ENCODE measurements at places on chromosomes 7 and 10.

DNA sequence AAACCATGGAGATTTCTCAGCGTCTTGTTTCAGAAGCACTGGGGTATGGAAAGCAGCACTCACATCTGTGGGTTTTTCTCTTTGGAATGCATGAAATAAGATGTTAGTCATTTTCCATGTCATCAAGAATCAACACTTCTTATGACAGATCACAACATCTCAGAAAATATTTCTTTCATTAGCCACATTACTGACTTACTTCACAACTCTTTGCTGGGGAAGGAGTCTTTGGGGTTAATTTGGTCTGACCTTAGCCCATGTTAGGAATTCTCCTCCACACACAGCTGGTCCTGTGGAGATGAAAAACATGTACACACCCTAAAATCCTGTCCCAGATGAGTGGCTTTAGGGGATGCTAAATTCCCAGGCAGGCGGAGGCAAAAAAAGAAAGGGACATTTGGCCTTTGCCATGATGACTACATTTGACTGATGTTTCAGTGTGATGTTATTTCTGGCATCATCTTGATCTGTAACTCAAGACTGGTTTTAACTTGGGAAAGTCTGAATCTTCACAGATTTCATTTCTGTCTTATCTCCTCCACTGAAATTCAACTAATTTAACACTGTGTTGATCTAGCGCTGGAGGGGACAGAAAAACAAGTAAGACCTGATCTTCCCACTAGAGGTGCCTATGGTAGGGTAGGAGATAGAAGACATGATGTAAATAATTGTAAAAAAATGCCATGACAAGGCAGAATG lies 363.2 kb downstream of the PRPF18 start:
- no peak for DNase-seq

DNA sequence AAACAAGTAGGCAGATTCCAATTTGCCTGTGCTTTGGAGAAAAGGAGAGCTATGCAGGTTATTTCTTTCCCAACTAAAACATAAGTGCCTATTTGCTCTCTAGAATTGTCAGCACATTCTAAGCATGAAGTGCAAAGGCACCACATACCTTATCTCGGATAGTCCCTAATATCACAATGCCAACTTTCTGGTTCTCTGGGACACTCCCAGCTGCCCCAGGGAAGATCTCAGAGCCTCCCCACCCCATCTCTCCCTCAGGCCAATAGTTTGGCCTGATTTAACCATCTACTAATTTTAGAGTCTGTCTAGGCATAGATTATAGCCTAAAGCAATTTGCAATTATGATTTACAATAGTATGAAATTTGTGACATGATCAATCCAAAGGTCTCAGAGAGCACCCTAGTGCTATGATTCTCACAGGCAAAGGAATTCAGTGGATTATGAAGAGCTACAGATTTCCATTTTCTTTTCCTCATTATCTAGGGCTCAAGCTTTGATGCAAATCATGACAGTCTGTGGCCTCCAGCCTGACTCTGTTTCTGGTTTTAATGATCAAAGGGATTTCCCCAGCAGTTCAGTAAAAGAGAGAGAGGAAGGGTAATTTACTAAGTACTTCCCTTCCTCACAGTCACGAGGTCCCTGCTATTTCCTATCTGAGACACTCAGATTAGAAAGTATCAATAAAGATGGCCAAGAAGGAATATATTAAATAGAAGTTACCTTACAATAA lies 29.0 kb upstream of the IL6 start:
- no peak for DNase-seq

- no peak for DNase-seq
Measured at GRCh38 chr10:16814012-16814411, 3.2 kb downstream of the RSU1 start.

DNA sequence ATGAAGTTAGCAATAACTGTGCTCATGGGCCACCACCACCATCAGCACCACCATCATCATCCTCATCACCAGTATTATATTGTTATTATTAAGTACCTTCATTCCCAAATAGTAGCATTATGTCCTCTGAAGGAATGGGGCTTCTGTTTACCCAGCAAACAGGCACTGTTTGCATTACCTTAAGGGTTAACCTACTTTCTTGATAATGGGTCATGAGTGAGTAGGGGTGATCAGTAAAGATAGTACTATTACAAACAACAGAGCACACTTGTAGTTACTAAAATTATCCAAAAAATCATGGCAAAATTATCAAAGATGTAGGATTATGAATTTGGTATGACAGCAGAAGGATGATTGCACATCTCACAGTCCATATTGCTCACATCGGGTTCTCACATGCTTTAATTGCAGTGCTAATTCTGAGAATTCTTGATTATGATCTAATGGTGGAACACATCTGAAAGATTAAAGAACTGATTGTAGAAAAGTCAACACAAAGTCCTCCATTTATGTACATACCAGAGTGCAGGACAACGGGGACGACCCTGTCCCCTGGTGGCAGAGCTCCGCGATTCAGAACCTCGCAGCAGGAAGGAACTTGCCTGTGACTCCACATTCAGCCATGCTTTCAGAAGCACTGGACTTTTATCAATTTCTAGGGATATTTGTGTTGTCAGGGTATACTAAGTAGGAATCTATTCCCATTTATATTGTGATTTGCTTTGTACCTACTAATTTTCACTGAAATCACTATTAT lies 31.0 kb downstream of the PDE1C start:
- no peak for DNase-seq

DNA sequence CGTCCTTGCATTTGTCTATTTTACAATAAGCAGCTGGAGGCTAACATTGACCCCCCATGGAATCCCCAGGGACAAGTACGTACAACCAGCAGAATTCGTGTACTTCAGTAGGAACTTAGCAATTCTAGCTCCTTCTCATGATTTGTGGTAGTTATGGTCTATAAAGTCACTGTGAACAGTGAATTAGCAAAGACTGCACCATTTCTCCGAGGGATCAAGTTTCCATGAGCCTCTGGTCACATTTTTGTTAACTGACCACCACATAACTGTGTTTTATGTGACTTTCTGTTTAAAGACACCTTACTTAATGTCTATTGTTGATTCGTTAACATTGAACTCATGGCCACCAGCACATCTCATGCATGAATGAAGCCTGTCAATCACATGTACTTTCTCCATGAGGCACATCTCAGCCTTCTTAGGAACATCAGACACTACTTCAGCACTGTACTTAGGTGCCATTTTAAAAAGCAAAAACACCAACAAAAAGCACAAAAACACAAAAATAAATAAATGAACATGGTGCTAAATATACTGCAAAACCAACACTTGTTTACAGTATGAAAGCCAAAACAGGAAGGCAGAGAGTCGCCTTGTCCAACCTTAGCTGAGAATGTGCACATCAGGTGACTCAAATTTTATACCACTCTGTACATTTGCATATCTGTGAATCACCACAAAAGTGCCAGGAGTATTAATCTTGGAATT lies 9.0 kb upstream of the UCN3 start:
- DNase-seq, result no peak

GRCh38 chr10:31322647-31323046 lies 3.6 kb downstream of the ZEB1 start:
- no peak for DNase-seq

DNA sequence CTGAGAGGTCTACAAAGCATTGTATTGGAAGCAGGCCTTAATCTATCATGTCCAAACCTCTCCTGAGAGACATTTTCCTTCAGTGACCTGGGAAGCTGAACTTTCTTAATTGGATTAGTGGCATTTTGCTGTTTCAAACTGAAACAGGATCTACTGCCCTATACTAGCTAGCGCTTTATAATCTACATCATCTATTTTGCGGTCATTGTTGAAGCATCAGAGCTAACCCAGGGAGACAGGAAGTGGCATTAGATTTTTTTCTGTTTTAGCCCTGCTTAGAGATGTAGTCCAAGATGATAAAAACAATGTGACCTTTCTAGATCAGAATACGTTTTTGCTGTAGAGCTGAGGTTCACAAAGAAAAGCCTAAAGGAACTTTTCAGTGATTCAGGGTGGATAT lies 147.4 kb upstream of the AGR3 start:
- DNase-seq, result no peak

DNA sequence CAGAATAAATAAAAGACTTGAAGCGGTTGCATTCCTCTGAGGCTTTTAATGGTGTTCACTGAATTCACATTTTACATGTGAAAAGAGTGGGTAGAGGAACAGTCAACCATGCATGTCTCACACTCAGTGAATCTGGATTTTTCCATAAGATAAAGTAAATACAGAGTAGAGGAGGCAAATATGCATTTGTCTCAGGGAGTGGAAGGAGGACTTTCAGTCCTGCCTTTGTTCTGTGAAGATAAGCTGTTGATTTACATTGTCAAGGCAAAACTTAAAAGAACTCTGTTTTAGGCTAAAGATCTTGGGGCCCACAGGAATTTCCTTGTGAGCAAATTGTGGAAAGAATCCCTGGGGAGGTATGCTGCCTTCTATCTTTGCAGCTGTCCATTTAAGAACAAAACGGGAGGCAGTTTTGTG lies 825.3 kb upstream of the MBL2 start:
- DNase-seq, result no peak

GRCh38 chr7:30752979-30753378 lies 1.0 kb downstream of the INMT start:
- no peak for DNase-seq

- DNase-seq, result peak; percentile 28
Measured at GRCh38 chr10:92914478-92915325, 66.4 kb downstream of the EXOC6 start.

DNA sequence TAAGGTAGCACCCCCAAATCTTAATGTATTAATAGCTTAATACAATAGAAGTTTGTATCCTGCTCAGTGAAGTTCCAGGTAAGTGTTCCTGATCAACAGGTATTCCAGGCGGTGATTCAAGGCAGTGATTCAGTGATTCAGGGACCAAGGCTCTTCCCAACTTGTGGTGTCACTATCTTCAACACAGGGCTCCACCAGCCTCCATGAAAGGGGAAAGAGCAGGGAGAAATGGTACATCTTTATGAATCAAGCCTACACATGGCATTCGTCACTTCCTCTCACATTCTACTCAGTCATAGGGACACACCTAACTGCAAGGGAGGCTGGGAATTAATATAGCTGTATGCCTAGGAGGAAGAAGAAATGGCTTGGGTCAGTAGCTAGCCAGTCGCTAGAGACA lies 5.1 kb downstream of the GOLGA7B start:
- DNase-seq, result no peak

GRCh38 chr7:8597565-8597964 lies 164.2 kb downstream of the NXPH1 start:
- no peak for DNase-seq

GRCh38 chr7:151936207-151936606 lies 20.0 kb upstream of the GALNTL5 start:
- DNase-seq, result no peak

GRCh38 chr7:12949060-12949931 lies 261.9 kb downstream of the ARL4A start:
- no peak for DNase-seq

- no peak for DNase-seq
Measured at GRCh38 chr7:43636093-43636492, 53.2 kb downstream of the STK17A start.

DNA sequence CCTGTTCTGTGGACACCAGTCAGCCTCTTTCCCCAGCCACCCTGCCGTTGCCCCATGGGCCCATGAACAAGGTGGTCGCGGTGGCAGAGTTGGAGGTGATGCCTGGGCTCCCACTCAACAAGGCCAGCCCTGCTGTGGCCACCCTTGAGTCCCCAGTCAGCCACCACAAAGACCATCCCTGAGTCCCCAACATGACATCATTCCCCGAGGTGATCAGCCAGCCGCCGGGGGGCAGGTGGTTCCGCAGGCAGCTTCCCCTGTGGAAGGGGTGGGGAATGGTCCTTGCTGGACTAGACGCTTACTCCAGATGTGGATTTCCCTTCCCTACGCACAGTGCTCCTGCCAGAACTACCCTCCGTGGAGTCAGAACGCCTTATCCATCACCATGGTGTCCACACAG lies 271.7 kb downstream of the PTPRN2 start:
- no peak for DNase-seq

DNA sequence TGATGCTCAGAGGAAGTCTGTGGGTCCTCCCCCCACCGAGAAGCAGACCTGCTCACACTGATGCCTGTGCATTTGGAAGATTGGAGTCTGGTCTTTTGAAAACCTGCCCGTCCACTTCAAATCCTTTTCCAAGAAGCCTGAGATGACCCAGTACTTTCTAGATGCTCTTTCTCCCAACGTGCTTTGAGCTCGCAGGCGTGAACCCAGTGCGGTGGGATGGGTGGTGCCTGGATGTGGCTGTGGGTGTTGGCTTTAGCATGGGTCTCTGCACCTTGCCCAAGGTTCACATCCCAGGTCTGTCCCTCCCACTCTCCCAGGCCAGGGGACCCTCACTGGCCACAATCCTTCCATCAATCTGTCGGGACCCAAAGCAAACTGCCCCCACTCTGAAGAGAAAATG lies 170.2 kb downstream of the ADARB2 start:
- no peak for DNase-seq

GRCh38 chr10:92574548-92575261 lies 812 bp upstream of the IDE start:
- no peak for DNase-seq

DNA sequence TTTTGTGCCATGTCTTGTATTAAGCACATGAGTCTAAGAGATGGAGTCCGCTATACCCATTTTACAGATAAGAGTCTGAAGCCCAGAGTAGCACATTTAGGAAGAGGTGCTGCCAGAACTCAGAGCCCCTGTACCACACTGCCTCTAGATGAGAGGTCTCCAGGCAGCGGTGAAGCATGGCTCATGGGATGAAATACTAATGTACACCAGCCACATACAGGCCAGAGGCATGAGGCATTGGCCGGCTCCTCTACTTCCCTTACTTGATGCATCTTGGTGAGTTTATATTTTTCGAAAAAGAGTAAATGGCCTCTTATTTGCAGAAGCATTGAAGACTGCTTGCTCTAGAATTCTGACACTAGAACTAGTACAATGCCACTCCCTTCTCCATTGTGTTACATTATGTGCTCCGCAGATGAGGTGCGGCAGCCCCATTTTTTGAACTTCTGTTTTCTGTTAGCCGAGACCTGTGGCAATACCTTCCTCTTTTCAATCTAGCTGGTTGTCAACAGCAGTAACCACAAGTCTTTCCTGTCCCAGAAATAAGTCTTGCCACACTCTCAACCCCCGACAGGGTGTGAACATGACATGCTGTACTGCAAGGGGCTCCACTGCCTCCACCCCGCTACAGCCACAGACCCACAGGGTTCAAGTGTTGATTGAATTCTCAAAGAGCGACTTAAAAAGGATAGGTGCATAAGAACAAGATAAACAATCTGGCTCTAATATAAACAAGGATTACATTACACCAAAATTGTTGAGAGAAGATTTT lies 145.3 kb downstream of the CELF2 start:
- peak; percentile 58 for DNase-seq

DNA sequence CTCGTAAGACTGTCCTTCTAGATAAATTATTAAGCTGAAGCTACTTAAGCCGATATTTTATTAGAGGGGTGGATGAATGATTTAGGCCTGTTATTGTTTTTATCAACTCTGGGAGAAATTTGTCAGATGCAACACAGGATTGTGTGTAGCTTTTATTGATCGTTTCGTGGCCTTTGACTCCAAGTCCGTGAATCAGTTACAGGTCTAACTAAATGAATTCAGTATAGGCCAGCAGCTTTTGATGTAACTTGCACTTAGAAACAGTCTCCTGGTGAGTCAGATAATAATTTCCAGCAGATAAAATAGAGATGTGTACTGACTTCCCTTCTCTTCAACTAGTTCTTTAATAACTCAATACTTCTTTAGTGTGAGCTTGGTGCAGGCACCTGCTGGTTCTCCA lies 341.7 kb upstream of the SMIM30 start:
- no peak for DNase-seq

- DNase-seq, result no peak
Measured at GRCh38 chr7:51249991-51250390, 66.6 kb downstream of the COBL start.
